ENCODE measurements at places on chromosomes 12 and 14. TPM values are rescaled to one million over a fixed set of nuclear protein-coding genes. Genes with fewer than 3 reads are reported as not detected.

Gene KLRF1
- total RNA-seq = not detected

Gene NDRG2
- total RNA-seq = 8.5 TPM

Gene LRTM2
- 0.11 TPM for total RNA-seq

Gene KCNH3
- total RNA-seq = not detected

Gene C12orf54
- not detected for total RNA-seq

Gene RASSF3
- 6.4 TPM for total RNA-seq

Gene NOXRED1
- total RNA-seq = 1.2 TPM

Gene ATG101
- total RNA-seq = 61.1 TPM

Gene PRPH
- total RNA-seq = not detected

Gene AMDHD1
- total RNA-seq = 0.76 TPM

Gene OTUB2
- total RNA-seq = 1.2 TPM
